Activated CD4-positive, CD25-positive, alpha-beta regulatory T cell treated with anti-CD3 and anti-CD28 coated beads, Interleukin-2, amount 50 U/mL, for 16 hours (primary cell): ENCODE measurements at places on chromosomes 12 and 14.

DNA sequence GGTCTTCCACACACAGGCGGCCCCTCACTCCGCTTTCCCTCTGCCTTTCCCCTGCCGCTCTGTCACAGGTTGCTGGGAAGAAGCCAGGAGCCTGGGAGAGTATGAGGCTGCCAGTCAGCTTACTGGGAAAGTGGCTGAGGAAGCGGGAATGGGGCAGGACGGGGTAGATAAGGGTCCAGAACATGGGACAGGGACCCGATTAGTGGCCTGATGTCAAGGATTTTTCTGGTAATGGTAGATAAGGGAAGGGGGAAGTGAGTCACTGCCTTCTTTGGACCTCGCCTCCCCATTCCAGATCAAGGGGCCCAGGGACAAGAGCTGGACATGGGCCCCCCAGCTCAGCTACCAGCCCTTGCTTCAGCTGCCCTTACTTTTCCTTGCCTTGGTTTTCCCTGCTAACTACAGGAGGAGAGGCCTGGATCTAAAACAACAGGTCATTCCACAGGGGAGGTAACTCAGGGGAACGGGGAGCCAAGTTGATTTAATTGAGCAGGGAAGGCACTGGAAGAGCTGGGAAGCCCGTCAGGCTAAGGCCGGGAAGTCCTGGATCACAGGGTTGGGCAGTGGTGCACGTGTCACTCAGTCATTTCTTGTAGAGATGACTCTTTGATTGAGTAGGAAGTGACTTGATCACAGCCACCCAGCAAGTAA is 3.5 kb upstream of the LPAR5 start:
- no peak for DNase-seq

DNA sequence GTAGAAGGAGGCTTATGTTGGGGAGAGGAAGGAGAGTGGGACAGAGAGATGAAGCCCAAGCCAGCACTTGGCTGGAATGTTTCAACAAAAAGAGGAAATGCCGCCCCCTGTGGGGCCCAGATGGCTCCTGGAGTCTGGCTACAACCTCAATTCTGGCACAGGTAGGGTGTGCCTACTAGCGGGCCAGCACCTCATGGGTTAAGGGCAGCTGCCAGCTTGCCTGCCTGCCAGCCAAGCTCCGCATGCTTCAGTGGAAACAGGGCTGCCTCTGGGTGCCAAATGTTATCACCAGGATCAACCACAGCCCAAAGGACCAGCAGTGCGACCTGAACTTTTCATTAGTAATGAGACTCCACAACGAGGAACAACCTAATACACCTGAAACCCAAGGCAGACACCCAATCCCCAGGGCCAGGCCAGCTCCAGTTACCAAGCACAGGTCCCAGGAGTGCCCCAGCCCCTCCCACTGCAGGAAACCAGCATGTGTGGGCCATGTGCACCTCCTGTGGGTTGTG is 11.3 kb downstream of the RAB15 start:
- no peak for DNase-seq

DNA sequence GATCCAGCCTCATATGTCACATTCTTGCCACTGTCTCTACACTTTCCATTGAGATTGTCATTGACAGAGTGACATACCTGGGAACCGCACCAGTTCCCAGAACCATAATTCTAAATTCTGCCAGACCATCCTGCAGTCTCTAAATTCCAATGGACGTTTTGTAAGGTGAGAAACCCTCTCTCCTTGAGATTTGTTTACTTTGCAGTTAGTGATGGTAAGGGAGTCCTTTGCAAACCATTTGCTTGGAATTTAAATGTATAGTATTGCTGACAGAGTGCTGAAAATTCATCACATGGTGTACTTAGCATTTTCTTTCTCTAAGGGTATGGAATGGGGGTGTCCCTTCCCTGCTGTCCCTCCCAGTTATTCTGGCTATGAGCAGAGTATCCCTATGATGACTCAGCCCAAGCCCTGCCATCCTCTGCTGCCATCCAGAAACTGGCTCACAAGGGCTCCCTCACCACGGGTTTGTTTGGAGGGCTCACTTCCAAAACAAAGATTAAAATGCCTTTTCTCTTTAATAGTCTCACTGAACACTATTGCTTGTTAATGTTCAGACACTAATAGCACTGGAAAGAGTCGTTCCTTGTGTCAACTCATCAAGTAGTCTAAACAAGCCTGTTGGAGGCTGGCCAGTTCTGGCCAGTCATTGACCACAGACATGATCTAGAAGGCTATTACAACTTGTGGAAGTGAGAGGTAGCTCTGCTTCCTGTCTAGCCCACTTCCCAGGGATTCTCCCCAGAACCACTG is 129.0 kb upstream of the HMGA2 start:
- DNase-seq, result no peak

DNA sequence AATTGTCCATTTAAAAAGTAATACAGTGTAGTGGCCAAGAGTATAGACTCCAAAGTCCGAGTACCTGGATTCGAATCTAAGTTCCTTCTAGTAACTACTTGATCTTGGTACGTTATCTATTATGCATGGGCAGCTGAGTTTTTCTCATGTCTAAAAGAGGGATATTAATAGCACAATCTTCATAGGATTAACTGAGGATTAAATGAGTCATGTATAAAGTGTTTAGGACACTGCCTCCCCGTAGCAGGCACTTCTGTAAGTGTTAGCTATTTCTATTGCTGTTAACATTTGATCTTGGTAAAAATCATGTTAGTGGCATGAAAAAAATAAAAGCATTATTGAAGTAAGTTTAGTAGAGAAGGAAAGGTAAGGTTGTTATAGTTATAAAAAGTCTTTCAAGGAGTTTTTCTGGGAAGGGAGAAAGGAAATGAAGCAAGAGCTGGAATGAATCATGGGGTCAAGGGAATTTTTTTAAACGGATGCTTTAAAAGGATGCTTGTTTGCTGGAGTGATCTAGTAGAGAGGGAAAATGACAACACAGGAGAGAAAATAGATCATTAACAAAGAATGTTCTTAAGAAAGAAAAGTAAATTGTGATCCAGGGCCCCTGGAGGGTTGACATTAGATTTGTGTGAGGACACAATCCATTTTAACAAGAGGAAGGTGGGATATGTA is 502.2 kb upstream of the USP15 start:
- no peak for DNase-seq

DNA sequence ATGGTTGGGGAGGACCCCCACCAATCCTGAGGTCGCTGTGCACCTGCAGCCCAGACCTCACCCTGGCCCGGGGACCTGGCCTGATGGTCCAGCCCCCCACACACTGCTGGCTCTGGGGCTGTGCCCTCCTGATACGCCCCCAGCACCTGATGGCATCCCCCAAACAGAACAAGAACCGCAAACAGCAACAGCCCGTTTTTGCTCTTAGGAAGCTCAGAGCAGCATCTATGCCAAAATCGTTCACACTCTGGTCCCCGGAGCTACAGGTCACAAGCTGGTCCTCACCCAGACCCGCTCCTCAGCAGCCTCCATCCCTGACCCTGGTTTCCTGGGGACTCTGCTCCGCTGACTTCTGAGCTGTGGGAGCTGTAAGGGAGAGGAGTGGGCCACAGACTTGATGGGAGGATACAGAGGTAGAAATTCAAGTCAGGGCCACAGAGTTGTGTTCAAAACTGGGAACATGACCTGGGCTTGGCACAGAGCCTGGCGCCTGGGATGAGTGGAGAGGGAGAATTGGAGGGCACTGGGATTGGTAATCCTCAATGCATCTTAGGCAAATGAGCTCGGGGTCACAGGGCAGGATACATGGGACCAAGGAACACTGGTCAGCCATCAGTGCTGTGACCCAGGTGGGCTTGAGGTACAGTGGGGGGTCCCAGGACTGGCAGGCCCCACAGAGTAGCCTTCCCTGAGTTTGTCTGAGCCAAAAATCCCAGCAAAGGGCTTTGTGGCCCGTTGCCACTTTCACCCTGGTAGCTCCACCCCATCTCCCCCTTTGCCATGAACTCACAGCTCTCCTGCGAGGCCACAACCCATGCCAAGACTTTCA is 170.9 kb upstream of the RTL1 start:
- DNase-seq, result no peak

DNA sequence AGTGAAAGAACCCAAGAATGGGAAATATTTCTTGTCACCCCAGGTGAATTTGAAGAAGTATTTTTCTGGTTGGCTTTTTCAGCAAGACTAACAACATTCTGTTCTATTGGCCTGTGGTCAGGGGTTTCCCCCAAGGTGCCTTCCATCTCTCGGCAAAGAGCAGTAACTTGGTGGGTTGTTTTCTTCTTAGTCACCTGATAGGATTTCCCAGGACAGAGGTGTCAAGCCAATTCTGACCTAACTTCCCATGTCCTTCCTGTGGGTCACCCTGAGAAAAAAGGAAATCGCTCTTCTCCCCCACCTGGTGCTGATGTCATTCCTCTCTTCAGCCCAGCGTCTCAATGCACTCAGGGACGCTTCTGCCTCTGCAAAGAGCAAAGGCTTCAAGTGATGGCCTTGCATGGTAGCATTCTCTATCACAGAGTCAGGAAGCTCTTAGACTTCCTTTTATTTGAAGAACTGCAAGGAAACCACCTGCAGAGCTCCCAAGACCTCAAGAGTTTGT is 16.1 kb upstream of the IFNG start:
- peak; percentile 26 for DNase-seq
